ENCODE measurements at places on chromosomes 16 and 17.
A peak's percentile ranks its signal among the peaks of the same experiment; 100 is the strongest.

DNA sequence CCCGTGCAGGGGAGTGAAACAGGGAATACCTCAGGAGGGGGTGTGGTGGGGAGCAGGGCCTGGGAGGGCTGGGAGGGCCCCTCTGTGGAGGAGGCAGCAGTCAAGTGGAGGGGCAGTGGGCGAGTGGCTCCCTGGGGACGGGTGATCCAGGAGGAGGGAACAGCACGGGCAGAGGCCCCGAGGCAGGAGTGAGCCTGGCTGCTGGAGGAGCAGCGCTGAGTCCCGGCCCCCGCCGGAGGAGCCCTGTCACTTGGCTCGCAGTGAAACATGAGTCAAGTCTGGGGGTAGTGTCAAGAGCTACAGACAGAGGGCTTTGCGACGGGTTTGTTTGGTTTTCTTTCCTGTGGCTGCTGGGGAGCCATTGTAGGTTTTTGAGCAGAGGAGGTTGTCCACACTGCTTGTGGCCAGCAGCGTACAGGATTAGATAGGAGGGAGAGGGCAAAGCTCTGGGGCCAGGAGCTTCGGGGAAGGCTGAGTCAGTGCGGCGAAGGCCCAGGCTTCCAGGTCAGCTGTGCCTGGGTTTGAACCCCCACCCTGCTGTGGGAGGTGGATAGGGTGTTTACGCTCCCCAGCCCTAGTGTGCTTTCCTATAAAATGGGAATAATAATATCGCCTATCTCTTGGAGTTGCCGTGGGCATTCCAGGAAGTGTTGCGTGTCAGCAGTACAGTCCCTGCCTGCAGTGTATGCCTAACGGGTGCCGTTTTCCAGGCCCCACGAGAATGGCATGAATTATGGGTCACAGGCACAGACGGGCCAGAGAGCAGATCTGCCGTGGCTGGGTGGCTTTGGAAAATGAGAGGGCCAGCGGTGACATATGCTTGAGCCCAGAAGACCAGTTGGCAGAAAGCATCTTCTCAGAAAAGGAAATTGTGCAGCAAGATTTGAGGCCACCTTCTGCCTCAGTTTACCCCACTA, 115.9 kb upstream of the CIBAR2 start:
- DNase-seq = peak; percentile 79

DNA sequence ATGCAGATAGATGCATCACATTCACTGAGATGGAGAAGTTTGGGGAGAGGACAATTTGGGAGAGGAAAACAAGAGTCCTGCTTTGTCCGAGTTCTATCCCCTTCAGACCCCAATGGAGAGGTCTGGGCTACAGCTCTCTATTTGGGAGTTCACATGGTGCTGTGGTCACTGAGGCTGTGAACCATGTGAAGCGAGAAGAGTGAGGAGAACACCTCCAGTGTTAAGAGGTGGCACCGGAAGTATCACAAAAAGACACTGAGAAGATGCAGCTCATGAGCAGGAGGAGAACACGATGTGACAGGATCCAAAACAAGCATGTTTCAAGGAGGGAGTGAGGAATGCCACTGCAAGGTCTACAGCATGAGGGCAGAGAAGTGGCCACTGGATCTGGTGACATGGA, 39.7 kb downstream of the PIK3R5 start:
- DNase-seq = no peak

- no peak for DNase-seq
These were observed 35.6 kb downstream of the DHRS7B start for GRCh38 chr17:21162394-21162775.

GRCh38 chr17:81566461-81567126, 14.4 kb upstream of the FAAP100 start:
- peak; percentile 88 for DNase-seq

DNA sequence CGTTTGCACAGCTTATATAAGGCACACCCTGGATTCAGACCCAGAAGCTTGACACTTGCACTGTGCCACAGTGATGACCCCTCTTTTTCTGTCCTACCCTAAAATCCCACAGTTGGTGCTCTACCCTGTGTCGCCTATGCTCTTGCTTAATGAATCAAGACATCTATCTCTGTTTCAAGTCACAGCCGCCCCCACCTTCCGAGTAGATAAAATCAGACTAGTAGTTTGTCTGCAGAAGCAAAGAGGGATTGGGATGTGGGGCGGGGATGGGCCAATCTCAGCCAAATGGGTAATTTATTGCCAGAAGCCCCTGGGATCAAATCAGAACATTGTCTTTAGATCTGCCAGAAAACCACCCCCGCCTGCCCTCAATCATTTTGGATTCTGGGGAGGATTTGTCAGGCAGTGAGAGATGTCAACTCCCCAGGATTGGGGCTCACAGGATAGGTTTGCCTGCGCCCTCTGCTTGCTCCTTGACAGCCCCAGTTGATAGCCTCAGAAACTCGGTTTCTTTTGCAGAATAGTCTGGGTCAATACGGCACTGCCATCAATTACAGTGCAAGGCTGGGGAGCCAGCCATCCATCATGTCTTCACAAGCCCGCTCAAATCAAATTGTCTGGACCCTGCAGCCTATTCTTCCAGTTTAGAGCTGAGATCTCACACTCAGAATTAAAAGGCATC, 520.8 kb downstream of the GRIN2A start:
- DNase-seq = peak; percentile 34

- peak; percentile 85 for DNase-seq
These were observed 71.2 kb upstream of the LGALS9 start for GRCh38 chr17:27559506-27560481.

- peak; percentile 56 for DNase-seq
These were observed 15.4 kb downstream of the HS3ST3B1 start for GRCh38 chr17:14316126-14316832.

- DNase-seq = no peak
These were observed 13.8 kb upstream of the CTCF start for GRCh38 chr16:67548265-67549126.

- no peak for DNase-seq
These were observed 36.8 kb downstream of the SOCS1 start for GRCh38 chr16:11219178-11219577.

- no peak for DNase-seq
These were observed 7.1 kb downstream of the CDH15 start for GRCh38 chr16:89178453-89179147.

DNA sequence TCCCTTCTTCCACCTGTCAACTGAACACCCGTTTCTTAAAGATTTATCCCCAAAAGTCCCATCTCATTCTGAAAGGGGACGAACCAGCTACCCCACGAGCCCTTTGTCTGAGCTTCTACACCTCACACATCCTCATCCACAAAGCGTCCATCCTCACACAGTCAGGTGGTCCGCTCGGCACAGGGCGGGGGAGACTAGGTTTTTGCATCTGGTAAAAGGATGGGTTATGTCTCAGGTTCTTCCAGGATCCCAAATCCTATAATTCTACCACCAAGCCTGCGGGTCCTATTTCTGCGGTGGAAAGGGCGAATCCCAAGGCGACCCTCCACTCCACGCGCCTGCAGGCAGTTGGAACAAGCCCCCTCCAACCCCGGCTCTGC, 458 bp downstream of the GFOD2 start:
- peak; percentile 35 for DNase-seq

GRCh38 chr17:43976963-43977837, 23.5 kb upstream of the PYY start:
- no peak for DNase-seq

GRCh38 chr16:30958175-30959079, 873 bp downstream of the SETD1A start:
- DNase-seq = peak; percentile 84

- no peak for DNase-seq
These were observed 6.1 kb upstream of the DRC7 start for GRCh38 chr16:57688487-57688986.

DNA sequence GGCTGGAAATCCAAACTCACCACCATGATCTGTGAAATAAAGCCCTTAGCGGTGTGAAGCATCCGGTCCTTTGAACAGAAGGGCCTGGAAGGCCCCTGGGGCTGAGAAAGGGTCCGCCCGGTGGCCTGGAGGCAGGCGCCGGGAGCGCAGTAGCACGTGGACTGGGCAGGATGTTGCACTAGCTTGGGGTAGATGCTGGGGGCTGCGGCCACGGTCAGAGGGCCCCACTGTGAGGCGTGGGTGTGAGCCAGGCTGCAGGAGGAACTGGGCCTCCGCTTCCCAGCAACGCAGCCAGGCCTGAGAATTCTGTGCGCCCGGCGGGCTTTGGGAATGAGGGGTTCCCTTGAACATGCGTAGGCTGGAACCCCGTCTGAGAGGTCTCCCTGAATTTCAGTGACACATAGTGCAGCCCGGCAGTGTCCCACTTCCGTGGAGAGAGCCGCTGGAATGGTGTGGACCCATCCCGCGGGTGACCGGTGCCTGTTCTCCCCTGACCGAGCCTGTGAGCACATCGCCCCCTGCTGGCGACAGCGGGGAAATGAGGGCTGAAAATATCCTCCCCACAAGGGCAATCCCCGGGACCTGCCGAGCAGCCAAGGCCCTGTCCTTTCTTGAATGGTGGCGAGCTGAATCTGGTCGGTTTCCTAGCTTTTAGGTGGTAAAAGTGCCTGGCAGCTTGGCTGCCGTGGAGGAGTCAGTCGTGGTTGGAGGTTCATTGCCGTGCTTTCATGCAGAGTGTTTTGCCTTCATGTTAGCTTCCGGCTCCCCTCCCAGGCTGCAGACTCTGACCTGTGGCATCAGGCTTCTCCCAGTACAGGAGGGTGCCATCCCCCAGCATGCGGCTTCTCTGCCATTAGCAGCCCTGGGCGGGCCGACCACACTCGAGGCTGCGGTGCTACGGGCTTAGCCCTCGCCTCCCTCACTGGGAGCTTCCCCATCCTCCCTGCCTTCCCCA, 43.8 kb downstream of the DNAJA2 start:
- peak; percentile 21 for DNase-seq

DNA sequence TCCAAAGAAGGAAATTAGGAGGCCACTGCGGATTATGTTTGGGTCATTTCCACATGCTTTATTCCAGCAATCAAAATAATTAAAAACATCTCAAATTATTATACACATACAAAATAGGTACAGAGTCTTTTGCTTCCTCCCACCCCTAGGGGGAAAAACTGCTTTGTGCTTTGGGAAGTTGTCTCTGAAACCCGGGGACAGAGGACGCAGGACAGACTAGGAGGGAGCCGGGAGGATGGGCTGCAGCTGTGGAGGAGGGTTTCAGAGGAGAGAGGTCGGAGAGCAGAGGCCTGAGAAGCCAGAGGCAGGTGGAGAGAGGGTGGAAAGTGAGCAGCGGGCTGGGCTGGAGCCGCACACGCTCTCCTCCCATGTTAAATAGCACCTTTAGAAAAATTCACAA, 17.4 kb downstream of the COL1A1 start:
- DNase-seq = peak; percentile 20

Measured in NCI-H69 (cell line).